DMS153 (cell line): ENCODE measurements at places on chromosomes 1 and 21.
A peak's percentile ranks its signal among the peaks of the same experiment; 100 is the strongest.

DNA sequence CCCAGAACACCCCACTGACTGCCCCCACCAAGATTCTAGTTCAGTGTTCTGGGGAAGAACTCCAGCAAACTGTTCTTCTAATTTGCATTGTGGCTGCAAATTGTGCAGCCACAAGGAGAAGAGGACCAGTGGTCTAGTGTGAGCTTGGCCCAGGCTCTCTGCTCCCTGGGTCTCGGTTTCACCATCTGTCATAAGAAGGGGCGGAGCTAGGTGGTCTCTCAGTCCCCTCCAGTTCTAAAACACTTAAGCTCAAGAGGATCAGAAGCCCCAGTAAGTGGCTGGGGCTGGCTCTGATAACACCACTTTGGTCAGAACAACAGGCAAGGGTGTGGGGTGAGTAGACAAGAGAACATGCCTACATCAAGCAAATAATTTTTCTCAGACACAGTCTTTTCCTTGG is 99.9 kb downstream of the BEND5 start:
- DNase-seq: no peak

DNA sequence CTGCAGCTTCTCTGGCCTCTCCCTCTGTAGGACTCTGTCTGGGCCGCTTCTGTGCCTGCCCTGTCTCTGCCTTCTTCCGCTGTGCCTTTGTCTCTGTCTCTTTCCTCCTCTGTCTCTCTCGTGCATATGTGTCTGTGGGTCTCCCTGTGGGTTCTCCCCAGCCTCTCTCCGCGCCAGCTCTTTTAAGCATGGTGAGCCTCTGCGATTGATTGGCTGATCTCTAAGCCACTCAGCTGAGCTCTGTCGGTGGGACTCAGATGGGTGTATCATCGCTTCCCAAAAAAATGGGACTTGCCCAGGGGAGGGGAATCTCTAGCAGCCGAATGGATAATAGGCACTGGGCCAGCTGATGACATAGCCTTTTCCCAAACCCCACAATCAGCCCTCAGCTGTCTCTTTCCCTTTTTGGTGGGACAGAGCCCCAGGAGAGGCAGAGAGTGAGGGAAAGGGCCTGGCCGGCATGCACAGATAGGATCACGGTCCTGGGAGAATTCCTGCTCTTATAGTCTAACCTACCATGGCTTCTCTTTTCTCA is at the start of gene ADAMTS4:
Gene ADAMTS4 (minus strand): TSS at position 158 of the 535 bp plus-strand sequence. CDS start 427 bp downstream, outside the sequence.
- DNase-seq: no peak

DNA sequence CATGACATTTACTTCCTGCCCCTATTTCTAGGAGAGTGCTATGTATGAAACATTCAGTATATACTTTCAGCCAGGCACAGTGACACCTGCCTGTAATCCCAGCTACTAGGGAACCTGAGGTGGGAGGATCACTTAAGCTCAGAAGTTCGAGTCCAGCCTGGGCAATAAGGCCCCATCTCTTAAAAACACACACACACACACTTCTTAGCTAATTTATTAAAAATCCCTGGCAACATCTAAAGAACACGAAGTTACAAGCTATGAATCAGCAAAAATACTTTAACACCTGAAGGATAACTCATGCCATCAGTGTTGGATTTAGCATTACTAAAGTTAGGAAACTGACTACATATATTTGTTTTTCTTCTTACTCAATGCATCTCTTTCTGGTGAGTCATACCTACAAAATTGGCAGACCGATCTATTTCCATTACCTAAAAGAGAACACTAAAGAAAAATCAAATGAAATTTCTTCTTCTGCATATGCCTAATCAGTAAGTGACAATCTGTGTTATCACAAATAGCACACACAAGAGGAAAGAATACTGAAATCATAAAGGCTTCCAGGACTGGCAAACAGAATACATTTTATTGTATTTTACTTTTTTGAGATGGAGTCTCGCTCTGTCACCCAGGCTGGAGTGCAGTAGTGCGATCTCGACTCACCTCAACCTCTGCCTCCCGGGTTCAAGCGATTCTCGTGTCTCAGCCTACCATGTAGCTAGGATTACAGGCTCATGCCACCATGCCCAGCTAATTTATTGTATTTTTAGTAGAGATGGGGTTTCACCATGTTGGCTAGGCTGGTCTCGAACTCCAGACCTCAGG is 41.4 kb downstream of the RNF115 start:
- DNase-seq: no peak

GRCh38 chr1:47374501-47374900 is 40.9 kb downstream of the CMPK1 start:
- no peak for DNase-seq

DNA sequence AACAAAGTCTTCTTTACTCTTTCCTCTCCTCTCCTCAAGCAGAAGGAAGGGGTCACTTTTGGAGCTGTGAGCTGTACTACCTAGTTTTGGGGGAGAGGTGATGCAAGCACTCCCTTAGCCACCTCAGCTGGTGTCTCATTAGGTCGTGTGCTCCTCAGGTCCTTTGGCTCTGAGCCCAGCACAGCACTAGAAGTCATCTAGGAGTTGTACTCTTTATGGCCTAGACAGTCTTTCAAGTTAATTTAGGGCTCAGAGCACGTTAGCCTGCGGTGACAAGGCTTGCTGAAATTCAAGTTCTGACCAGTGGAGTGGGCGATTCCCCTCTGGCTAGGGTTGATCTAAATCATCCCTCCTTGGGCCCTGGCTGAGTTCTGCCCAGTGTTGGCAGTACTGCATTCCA is 48.0 kb upstream of the WDR26 start:
- no peak for DNase-seq

DNA sequence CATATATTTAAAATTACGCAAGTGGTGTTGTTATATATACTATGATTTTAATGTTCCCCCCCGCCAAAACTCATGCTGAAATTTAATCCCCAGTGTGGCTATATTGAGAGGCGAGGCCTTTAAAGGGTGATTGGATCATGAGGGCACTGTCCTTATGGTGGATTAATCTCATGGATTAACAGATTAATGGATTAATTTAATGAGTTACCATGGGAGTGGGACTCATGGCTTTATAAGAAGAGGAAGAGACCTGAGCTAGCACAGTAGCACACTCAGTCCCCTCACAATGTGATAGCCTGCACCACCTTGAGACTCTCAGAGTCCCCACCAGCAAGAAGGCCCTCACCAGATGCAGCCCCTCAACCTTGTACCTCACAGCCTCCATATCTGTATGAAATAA is 34.8 kb downstream of the C1orf198 start:
- no peak for DNase-seq

DNA sequence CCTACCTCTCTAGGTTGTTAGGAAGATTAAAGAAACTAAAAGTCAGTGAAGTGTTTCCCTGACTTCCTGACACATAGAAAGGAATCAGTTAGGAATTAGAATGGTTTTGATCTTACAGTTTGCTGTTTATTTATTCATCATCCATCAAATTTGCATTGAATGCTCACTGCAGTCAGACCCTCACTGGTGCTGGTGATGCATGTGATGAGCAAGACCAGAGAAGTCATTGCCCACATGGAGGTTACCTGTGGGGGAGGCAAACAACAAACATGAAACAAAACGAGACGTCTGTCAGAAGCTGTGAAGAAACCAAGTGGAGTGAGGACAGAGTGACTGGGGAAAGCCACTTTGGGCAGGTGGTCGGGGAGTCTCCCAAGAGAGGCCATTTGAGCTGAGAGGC is 6.4 kb downstream of the CTPS1 start:
- no peak for DNase-seq

GRCh38 chr1:7650801-7651200 is 120.3 kb upstream of the VAMP3 start:
- DNase-seq: peak; percentile 93

GRCh38 chr21:36433059-36433709 is 46.7 kb downstream of the CLDN14 start:
- no peak for DNase-seq

GRCh38 chr21:34180826-34181359 is 107.5 kb downstream of the MRPS6 start:
- DNase-seq: no peak

- DNase-seq: no peak
Measured at GRCh38 chr1:59355361-59355760, 58.5 kb downstream of the FGGY start.

- no peak for DNase-seq
Measured at GRCh38 chr1:204937901-204938300, 67.2 kb downstream of the NFASC start.

- DNase-seq: no peak
Measured at GRCh38 chr1:110471131-110471530, 20.2 kb downstream of the PROK1 start.

DNA sequence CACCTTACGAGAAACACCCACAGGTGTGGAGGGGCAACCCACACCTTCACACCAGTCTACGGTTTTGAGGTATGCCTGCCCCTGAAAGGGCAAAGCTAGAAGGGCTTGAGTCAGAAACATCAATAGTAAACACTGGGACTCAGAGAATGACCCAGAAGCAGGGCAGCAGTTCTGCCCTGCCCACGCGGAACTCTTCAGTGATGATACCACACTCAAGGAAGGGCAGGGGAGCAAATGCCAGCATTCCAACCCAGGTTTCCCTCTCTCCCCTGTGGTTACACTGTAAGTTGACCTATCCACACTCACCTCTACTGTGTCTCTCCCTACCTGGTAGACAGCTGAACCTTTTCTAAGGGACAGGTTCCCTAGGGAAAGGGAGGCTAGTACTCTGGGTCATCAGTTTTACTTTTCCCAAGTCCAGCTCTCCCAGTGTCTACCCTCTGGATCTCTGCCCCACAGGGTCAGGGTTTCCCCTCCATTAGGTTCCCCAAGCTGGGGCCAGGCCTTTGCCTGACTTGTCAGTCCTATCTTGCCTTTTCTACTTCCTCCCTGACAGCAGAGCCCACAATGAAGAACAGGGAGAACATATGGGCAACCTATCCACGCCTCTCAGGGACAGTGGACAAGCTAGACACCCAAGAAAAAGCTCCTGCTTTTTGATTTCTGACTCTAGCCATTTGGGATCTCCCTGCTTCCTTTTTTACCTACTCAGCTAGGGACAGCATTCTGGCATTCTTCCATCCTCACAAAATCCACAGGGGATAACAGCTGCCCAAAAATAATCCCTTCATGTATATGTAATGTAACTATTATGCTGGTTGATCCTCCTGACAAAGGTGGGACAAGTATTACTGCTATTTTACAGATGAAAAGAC is 3.0 kb downstream of the F11R start:
- no peak for DNase-seq

- no peak for DNase-seq
Measured at GRCh38 chr1:8395433-8395866, 77.5 kb downstream of the SLC45A1 start.

- no peak for DNase-seq
Measured at GRCh38 chr1:117821382-117821755, 108.1 kb downstream of the GDAP2 start.

- DNase-seq: no peak
Measured at GRCh38 chr1:17768651-17769241, 13.6 kb downstream of the ACTL8 start.

DNA sequence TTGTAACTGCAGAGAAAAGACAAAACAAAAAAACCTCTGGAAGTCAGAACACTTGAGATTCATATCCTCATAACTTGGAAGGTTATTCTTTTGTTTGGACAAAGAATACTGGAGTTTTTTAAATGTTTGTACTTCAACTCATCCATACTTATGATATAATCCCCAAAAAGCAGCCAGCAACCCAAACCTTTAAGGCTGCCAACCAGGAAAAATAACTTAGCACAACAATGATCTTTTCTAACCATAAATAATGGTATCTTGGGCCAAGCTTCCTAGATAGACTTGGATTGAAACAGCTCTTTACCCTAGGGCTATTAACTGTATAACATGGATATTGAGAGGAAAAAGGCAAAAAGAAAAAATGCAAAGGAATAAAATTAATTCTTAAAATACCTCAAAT is 335.1 kb downstream of the LTN1 start:
- no peak for DNase-seq
